WTC11 (cell line): ENCODE measurements at places on chromosomes 1 and 21. TPM values are rescaled to one million over a fixed set of nuclear protein-coding genes. Genes with fewer than 3 reads are reported as not detected.
A peak's percentile ranks its signal among the peaks of the same experiment; 100 is the strongest.

GRCh38 chr1:157407917-157408525, 144.3 kb downstream of the FCRL5 start:
- H3K27me3 ChIP-seq: peaks cover 10% of the 10 kb centered on the region
- H3K36me3 ChIP-seq: no peaks in the 10 kb centered on the region
- no peak overlapping the region for H3K27ac ChIP-seq
- no peak for DNase-seq
- no peak overlapping the region for H3K4me3 ChIP-seq
- H3K4me1 ChIP-seq: peaks cover 24% of the 10 kb centered on the region

DNA sequence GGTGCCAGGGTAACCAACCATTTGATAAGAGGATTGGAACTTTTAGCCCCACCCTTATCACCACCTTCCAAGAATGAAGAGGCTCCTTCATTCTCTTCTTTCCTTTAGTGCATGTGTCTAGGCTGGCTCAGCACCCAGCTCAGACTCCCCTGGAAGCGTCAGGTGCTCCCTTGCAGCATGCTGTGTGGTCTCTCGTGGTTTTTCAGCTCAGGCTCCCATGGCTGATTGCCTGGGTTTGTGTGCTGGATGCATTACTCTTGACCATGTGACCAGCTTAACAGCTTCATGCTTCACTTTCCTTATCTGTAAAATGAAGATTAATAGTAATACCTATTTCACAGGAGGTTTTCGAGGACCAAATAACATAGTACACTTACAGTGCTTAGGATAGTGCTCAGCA, 198.4 kb downstream of the HHAT start:
- no peaks in the 10 kb centered on the region for H3K27me3 ChIP-seq
- H3K36me3 ChIP-seq: no peaks in the 10 kb centered on the region
- DNase-seq: no peak
- no peak overlapping the region for H3K4me3 ChIP-seq
- peaks cover 33% of the 10 kb centered on the region for H3K4me1 ChIP-seq

DNA sequence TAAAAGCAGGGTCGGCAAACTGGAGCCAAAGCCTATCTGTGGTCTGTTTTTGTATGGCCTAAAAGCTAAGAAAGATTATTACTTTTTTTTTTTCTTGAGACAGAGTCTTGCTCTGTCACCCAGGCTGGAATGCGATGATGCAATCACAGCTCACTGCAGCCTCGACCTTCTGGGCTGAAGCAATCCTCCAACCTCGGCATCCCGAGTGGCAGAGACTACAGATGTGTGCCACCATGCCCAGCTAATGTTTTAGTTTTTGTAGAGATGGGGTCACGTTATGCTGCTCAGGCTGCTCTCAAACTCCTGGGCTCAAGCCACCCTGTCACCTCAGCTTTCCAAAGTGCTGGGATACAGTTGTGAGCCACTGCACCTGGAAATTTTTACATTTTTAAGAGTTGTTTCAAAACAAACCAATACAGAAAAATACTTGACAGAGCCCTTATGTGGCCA, 6.5 kb upstream of the GLRX2 start:
- no peak overlapping the region; the same call in 1 of the 2 replicates for H3K27ac ChIP-seq
- no peak overlapping the region for H3K4me3 ChIP-seq
- no peaks in the 10 kb centered on the region for H3K27me3 ChIP-seq
- DNase-seq: peak; percentile 38
- no peaks in the 10 kb centered on the region for H3K36me3 ChIP-seq

DNA sequence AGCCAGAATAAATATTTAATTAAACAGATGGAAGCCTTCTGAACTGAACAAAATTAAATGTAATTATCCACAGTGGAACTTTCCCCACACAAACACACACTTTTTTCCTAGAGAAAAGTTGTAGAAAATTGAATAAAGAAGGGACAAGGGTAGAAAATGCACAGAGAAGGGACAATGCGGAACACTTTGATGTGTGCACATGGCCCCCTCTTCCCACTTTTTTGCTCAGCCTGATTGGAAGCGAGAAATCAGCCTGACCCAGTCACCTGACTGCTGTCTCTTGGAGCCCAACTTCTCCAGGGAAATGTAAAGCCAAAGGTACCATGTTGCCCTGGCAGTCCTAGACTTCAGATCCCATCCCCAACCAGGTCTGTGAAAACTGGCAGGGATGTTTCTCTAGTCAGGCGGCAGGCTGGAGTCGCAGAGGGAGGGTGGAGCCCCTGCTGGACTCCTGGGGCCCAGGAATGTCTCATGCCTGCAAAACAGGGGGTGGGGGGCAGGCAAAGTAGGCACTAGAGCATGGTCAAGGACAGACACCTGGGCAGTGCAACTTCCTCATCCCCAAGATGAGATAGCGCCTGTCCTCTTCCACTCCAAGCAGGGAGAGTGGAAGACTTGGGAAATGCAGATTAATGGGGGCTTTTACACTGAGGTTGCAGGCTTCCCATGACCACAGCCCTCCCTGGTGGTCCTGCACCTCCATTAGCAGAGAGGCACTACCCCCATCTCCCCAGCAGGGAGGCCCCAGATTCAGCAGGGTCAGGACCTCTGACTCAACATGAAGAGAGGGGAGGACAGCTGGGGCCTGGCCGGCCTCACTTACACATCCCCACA, 2.8 kb downstream of the CERS2 start:
- H3K27ac ChIP-seq: peak overlapping the region; percentile 93
- peaks cover 22% of the 10 kb centered on the region for H3K36me3 ChIP-seq
- peaks cover 52% of the 10 kb centered on the region for H3K4me1 ChIP-seq
- peak overlapping the region; percentile 74 for H3K4me3 ChIP-seq
- H3K27me3 ChIP-seq: peaks cover 3% of the 10 kb centered on the region; the same call in 1 of the 2 replicates
- peak; percentile 50 for DNase-seq

- H3K27ac ChIP-seq: no peak overlapping the region
- H3K36me3 ChIP-seq: no peaks in the 10 kb centered on the region
- no peaks in the 10 kb centered on the region; the same call in 1 of the 2 replicates for H3K27me3 ChIP-seq
- H3K4me1 ChIP-seq: peaks cover 81% of the 10 kb centered on the region
Observed at GRCh38 chr1:25705699-25706098, 89.1 kb downstream of the MAN1C1 start.

DNA sequence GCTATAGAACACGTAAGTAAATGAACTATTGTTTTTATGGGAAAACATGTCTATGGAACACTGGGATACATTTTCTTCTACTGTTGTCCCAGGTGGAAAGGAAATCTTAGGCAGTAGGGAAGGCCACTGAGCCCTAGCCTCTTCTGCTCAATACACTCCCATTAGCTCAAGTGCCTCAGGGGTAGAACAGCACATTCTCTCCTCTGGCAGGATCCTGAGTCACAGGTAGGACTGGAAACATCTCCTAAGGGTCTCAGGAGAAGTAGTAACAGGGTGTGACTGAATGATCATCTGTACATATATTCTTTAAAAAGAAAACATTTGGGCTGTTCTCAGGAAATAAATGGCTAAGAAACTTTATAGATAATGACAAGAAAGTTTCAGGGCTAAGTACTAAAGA, 175.6 kb upstream of the ESRRG start:
- H3K27ac ChIP-seq: no peak overlapping the region
- peaks cover 10% of the 10 kb centered on the region for H3K4me1 ChIP-seq

- H3K27ac ChIP-seq: no peak overlapping the region
- peaks cover 5% of the 10 kb centered on the region for H3K4me1 ChIP-seq
- no peak for DNase-seq
- peaks cover 2% of the 10 kb centered on the region for H3K27me3 ChIP-seq
- no peak overlapping the region for H3K4me3 ChIP-seq
Observed at GRCh38 chr1:64980745-64981600, 14.6 kb upstream of the JAK1 start.

DNA sequence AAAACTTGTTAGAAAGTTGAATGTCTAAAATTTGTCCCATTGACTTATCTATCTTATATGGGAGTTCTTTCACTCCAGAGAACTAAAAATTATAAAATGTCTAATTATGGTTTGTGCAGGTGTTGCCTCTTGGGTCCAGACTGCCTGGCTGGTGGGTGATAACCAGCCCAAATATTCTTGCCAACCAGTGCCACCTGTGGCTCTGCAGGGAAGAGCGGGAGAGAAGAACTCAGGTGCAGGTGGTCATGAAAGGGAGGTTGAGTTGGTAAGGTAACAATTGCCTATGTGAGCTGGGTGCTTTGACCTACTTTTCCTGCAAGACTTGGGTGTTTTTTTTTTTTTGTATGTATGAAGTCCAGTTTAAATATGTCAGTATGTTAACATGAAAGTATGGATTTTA, 10.2 kb downstream of the RPS6KC1 start:
- H3K36me3 ChIP-seq: no peaks in the 10 kb centered on the region
- DNase-seq: no peak
- H3K27me3 ChIP-seq: no peaks in the 10 kb centered on the region
- H3K4me1 ChIP-seq: peaks cover 23% of the 10 kb centered on the region

Gene CYYR1
- total RNA-seq: 25.3 to 29.3 TPM (median 28.6 TPM) in 3 replicates

Gene SPRR1B
- total RNA-seq: not detected in 3 replicates
